ENCODE measurements at places on chromosomes 6 and 20.

- no peak for DNase-seq
These were observed 28.9 kb upstream of the CCR6 start for GRCh38 chr6:167093922-167094432.

GRCh38 chr6:135030532-135031178, 24.0 kb downstream of the HBS1L start:
- no peak for DNase-seq

DNA sequence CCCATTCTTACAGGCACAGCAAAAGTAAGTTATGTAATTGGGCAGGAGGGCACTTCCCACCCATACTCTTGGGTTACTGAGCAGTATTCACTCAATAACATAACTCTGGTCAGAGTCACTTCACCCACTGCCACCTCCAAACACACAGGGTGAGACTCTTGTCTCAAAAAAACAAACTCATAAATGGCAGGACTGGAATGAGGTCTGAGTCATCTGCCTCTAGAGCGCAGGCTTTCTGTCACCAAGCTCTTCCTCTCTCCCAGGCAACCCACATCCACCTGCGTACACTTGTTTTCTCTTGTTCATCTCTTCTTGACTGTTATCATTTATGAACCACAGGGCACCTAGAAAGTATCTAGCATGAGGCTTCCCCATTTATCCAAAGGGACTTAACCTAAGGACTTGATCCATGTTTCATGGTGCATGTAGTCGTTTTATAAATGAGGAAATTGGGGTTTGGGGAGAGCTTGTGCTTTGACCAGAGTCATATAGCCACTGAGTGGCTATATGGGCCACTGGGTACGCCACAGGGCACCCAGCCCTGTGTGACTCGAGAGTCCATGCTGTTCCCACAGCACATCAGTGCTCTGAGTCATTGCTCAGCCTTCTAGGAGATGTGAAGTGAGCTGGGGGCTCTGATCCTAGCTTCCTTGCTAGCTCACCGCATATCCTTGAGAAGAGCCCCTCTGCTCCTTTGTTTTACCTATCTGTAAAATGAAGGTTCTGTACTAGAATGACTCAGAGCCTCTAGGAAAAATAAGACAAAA, 22.4 kb downstream of the C20orf173 start:
- no peak for DNase-seq

- no peak for DNase-seq
These were observed 272.5 kb upstream of the SGK1 start for GRCh38 chr6:134590449-134590848.

DNA sequence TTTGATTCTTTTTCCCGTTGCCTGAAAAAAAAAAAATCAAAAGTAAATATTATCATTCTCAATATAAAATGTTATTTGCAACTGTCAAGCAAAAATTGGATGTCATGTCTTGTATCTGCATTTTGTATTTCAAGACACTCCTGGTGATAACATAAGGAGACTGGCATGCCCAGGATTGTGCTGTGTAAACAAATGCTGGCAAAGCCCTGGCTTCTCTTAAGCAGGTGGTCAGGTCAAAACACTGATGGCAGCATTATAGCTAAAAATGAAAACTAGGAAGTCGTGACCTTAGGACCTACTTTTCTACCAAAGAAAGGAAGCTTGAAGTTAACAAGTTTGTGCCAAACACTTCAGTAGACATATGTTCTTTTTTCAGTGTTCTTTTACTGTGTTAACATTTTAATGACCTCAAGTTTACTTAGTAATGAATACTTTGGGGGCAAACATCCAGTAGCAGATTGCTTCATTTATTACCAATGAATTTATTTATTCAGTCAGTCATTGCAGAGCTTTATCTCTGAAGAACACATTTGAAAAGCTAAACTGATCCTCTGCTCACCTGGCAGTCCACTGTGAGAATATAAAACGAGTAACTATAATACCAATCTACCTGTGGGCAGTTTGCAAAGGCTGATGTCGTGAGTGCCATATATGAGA, 243.1 kb upstream of the FLRT3 start:
- no peak for DNase-seq

GRCh38 chr6:166488076-166488685, 98.3 kb downstream of the RAMACL start:
- peak; percentile 52 for DNase-seq

GRCh38 chr6:138420356-138420755, 16.3 kb downstream of the HEBP2 start:
- DNase-seq, result no peak

GRCh38 chr6:133339543-133340384, 98.6 kb downstream of the EYA4 start:
- DNase-seq, result no peak

- no peak for DNase-seq
These were observed 70.3 kb downstream of the FAM83B start for GRCh38 chr6:54916858-54917257.

- no peak for DNase-seq
These were observed 743 bp downstream of the CMTR1 start for GRCh38 chr6:37433657-37434271.

DNA sequence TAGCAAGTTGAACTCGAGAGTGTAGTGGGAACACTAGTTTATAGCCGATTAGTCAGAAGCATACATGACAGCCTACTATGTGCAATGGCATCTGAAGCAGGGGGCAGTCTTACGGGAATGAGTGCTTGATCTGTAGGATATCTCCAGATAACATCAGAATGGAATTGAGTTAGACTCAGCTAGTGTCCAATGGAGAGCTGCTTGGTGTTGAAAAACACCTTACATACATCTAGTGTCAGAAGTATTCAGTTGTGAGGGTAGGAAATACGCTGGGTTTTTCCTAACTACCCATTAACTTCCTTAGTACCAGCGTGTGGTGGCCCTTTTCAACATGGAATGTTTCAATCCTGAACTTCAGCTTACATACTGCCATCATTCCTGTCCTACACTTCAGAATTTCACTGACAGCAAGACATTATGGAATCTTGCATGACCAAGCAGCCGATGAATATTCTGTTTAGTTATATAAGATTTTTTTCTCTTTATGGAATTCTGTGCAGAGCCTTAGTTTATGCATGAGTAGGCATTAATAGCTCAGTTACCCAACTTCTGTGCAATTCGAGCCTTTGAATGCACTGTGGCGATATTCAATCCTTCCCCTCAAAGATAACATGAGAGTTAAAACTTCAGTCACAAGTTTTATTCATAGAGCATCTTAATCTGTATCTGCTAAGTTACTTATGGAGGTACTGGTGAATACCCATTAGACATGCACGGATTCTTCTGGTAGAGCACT, 218.6 kb upstream of the MOCS1 start:
- no peak for DNase-seq

DNA sequence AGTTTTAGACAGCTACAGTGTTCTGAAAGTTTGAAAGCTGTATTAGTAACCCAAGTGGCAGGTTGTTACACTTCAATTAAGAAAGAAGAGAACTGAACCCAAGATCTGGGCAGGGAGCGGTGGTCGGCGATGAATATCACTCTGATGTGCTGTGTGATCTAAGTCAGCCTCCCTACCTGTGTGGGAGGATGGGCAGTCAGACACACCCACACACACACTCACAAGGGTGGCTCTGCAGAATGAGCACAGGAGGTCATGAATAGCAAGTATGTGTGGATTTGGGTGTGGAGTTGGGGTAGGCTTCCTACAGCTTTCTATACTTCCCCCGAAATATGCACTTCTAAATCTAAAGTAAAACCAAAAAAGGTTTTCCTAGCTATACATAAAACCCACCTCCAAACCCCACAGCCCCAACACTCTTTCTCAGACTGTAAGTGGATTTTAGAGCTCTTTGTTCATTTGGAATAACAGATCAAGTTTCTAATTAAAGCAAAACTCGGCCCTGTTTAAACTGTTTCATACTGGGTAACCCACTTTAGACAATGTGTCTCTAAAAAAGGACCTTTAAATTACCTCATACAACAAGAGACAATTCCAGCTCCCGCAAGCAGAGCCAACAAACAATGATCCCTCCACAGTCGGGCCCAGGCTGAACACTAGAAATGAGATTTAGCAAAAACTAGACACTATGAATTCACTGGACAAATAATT, 19.4 kb downstream of the TNFRSF21 start:
- no peak for DNase-seq

DNA sequence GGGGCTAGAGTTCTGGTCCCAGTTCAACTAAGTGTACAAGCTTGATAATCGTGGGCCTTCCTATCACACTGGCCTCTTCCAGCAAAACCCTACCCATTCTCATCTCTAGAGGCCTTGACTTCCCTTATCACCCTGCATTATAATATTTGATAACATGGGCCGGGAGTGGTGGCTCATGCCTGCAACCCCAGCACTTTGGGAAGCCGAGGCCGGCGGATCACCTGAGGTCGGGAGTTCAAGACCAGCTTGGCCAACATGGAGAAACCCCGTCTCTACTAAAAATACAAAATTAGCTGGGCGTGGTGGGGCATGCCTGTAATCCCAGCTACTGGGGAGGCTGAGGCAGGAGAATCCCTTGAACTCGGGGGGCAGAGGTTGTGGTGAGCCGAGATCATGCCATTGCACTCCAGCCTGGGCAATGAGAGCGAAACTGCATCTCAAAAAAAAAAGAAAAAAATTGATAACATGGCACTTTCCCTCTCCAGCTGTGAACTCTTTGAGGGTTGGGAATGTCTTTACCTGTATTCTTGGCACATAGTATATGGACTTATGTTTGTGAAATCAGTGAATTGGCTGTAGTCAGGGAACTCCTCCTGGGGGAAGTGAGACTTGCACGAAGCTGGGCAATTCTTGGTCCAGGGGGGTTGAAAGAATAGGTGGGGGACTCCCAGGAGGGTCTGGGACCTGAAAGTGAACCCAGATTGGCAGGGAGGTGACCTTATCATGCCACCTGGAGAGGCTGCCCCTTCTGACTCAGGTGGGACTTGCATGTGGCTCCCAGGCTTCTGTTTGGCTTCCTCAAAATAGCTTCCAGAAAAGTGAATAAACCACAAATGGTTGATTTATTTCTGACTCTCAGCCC, 915 bp upstream of the C6orf47 start:
- DNase-seq, result no peak

- peak; percentile 28 for DNase-seq
These were observed 539 bp downstream of the TMEM200A start for GRCh38 chr6:130366107-130367005.

Measured in muscle of arm (tissue), 14 donors.